Colonic mucosa (tissue), 4 donors: ENCODE measurements at places on chromosomes 3 and 15. TPM values are rescaled to one million over a fixed set of nuclear protein-coding genes. Genes with fewer than 3 reads are reported as not detected.

Gene KLHL40
- total RNA-seq = not detected

- H3K27me3 ChIP-seq = no peaks in the 10 kb centered on the region
- no peak for DNase-seq
These were observed 56.4 kb upstream of the ETV5 start for GRCh38 chr3:186165331-186165730.

- no peaks in the 10 kb centered on the region for H3K36me3 ChIP-seq
- no peak overlapping the region for H3K27ac ChIP-seq
- no peaks in the 10 kb centered on the region for H3K27me3 ChIP-seq
These were observed 156.0 kb upstream of the TRIM42 start for GRCh38 chr3:140521751-140522445.

Gene APBA2
- total RNA-seq = 0.77 TPM

DNA sequence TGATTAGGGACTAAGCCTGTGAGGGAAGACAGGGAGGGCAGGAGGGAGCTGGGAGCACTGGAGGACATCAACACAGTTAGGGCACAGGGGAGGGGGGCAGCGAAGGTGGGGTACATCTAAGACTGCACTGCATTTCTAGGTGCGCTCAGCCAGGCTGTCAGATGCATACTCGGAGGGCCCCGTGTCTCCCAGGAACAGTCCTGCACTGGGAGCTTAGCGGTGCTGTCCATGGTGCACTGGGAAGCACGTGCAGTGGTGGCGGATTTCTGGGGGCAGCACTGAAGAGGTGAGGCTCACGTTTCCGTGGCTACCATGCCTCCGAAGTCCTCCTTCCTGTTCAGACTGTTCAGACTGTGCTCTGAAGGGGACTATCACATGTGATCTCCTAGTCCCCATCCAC lies 54.4 kb downstream of the ROPN1B start:
- no peaks in the 10 kb centered on the region for H3K4me1 ChIP-seq
- H3K4me3 ChIP-seq = no peak overlapping the region
